ENCODE measurements at places on chromosomes 11 and 22.

DNA sequence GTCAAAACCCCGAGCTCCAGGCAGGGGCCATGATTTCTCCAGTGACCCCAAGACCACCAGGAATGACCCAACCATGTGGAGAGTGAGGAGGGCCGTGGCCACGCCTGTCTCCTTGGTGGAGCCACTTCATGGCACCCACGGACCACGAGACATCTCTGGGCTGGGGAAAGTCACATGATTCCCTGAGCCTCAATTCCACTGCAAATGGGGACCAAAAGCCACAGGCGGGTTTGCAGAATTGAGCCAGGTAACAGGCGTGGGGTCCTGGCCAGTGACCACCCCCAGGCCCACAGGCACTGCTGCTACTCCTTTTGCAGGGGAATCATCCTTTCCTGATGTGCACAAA lies 178.9 kb downstream of the CTTN start:
- DNase-seq = no peak

DNA sequence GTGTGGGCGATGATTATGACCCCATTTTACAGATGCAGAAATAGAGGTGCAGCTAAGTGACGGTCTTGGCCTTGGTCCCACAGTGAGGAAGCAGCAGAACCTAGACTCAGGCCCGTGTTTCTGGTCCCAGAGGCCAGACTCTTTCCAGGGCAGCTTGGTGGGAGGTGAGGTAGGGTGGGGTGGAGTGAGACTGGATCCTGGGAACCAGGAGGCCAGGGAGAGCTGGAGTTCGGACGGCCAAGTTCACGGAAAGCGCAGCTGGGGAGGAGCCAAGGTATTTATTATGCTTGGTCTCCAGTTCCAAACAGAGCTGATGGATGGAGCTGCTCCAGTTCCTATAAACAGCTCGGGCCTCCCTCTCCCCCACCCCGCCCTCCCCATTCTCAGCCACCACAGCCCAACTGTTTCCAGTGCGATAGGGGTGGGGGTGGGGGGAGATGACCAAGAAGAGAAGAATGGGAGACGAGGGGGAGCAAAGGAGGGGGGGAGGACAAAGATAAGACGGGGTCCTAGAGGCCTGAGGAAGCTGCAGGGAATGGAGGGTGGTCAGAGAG lies 16.2 kb downstream of the LRRC32 start:
- DNase-seq = no peak

DNA sequence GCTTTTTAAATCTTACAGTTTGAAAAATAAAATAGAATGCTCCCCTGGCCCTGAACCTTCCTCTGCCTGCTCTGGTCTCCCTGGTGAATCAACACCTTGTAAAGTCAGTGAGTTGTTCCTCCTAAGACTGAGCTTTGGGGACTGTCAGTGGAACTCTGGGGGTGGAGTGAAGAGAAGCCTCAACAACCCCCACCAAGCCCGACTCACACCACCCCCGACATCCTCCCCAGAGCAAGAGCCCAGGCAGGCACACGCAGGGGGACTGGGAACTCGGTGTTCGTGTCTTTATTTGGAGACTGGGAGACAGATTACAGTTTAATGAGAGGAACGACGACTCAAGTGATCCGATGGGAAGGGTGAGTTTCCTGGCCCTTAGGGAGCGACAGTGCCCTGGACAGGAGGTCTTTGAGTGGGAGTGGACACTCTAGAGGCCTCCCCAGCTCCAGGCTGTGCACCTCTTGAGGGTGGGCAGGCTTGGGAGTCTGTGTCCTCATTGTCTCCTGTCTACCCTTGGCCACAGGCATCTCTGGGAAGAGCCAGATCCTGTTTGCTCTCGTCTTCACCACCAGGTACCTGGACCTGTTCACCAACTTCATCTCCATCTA lies 6.2 kb downstream of the KDELR3 start:
- DNase-seq = no peak

GRCh38 chr22:49517211-49517610 lies 310.5 kb downstream of the BRD1 start:
- DNase-seq = no peak

- DNase-seq = no peak
Observed at GRCh38 chr11:47848700-47849155, 578 bp upstream of the NUP160 start.

DNA sequence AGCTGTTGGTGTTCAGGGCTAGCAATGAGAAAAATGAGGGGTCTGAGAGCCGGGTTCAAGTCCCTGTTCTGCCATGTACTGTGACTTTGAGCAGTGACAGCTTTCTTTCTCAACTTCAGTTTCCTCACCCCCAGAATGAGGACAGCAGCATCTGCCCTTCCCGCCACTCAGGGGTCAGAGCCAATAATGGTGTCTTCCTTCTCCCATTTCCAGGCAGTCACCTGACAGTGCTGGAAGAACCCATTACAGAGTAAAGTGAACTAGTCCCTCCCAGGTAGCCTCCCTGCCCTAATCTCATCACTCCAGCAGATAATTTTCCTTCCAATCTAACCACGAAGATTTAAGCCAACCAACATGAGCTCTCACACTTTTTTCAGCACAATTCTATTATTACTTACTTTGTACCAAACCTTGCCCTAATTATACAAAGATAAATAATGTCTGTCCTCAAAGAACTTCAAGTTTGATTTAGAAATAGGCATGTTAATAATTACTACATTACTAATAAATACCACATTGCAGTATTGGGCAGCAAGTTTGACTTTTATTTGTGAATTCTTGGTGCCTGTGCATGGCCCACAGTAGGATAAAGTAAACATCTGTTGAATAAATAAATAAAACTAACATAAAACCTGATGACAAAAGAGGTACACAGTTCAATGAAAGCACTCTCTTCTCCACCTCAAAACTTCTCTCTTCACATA lies 61.0 kb downstream of the SERGEF start:
- DNase-seq = no peak

DNA sequence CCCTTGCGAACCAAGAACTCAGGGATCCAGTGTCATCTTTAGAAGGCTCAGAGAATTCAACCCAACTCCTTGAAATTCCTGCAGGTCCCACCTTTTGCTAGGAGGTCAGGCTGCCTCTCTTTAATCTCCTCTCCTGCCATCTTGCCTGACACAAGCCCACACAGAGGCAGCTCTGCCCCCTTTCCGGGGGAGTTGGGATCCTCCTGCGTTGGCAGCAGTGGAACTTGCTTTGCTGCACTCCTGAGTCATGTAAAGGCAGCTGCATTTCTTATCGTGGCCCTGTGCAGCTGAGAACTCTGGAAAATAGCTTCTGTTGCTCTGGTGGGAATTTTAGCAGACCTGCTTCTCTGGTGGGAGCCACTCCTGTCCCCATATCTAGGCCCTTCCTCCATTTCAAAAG lies 142.3 kb upstream of the TBCEL start:
- DNase-seq = no peak

DNA sequence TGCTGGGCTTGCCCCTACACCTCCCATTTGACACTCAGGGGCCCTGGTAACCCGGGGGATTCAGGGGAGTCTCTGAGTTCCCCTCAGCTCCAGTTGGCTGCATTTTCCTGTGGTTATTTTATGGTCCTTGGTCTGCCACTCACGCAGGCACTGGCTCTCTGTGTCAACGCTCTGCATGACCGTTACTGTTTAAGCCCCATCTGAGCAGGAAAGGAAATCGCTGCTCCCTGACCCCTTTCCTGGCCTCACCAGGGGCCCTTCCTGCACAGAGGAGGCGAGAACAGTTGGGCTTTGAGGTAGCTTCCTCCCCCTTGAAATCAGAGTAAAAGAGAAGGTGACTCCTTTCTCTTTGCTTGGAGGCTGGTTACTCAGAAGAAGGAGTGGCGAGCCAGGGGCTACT lies 2.4 kb downstream of the C1QTNF4 start:
- no peak for DNase-seq

- DNase-seq = no peak
Observed at GRCh38 chr11:12725055-12725862, 51.0 kb downstream of the TEAD1 start.

DNA sequence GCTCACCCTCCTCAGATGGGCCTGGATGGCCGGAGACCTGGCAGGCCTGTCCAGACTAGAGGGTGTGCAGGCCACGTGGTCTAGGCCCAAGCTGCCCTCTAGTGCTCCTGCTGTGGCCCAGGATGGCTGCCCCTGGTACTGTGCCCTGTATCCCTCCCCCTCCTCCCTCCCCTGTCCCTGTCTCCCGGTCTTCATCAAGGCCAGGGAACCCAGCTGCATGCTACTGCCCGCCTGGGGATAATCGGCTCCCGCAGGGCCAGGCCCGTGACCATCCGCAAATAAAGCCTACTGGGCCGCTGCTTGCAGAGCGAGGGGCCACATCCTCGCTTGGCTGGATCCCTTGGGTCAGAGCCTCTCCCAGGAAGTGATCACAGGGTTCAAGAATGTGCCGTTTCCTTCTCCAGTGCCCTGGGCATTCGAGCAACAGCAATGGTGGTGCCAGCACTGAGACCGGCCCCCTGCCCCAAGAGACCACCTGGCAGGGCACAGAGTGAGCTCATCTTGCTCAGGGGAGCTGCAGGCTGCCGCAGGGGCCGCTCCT lies 51.1 kb downstream of the WNT7B start:
- no peak for DNase-seq

DNA sequence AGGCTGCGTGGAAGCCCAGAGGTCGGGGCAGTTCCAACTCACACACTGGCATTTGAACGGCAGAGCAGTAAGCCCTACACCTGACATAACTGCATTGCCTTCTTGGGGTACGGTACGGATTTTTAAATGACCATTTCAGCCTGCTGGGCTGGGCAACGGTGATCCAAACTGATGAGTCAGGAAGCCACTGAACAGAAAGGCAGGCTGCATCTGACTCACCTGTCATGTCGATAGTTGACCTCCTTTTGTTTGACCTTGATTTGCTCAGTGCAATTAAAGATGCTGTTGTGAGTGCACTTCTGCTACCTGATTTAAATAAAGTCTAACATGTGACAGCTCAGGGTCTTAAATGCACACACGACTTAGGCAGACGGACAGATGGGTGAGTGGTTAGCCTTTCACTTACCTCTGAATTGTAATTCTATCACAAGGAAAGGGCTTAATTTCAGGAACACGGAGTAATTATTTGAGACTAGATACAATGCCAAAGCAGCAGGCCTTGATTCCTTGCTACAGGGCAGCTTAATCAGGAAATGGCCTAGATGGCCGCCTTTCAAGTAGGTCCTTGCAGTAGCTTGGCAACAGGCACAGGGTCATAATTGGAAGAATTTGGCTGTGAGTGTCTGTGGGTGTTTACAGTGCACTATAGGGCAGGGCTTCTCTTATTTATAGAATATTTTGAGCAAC lies 52.2 kb downstream of the BMAL1 start:
- peak; percentile 94 for DNase-seq
